ENCODE measurements at places on chromosomes 2 and 18.

DNA sequence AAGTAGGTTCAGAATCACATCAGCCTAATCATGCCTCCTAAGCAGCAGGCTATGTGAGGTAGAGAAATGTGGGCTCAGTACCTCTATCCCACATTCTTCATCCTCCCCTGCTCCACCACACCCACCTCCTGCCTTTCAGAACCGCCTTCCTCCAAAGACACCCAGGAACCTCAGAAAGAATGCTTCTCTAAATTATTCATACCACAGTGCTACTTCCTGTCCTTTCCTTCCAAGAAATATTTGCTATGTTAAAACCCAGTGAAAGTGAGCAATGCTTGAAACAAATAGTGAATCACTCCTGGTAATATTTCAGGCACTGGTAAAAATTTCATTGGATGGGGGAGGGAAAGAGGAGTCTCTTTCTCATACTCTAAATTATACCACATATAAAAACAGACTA is 24.0 kb upstream of the CREB1 start:
- DNase-seq: peak; percentile 79

DNA sequence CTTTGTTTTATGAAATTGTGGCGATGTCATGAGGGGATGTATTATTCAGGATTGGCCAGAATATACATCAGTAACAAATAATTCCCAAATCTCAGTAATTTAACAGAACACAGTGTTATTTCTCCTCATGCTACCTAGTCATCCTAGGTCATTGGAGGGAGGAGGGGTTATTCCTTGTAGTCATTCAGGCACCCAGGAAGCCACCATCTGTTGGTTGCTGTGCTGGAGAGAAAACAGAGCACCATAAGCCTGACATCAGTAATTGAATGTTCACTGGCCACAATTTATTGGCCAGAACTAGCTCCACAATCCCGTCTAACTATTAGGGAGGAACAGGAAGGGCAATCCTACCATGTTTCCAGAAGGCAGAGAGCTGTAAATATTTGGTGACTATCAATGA is 303.5 kb upstream of the CELF4 start:
- no peak for DNase-seq

GRCh38 chr18:43634994-43635393 is 357.7 kb upstream of the SYT4 start:
- DNase-seq: no peak

- DNase-seq: no peak
Measured at GRCh38 chr2:61952288-61952687, 46.8 kb downstream of the COMMD1 start.

DNA sequence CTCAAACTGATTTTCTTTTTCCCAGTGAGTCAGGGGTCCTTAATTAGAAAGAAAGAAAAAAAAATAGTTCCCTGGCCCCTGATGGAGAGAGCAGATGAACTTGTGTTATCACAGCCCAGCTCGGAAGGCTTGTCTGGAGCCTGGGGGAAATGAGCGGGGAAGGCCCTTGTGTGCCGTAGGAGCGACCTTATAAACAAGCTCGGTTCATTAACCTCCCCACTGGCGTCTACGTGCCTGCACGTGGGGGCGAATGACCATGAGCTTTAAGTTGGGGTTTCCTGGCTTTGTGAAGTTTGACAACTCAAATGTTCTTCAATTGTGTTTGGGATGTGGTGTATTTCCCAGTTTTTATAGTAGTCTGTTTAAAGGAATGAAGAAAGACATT is 69.5 kb downstream of the EPAS1 start:
- DNase-seq: no peak

DNA sequence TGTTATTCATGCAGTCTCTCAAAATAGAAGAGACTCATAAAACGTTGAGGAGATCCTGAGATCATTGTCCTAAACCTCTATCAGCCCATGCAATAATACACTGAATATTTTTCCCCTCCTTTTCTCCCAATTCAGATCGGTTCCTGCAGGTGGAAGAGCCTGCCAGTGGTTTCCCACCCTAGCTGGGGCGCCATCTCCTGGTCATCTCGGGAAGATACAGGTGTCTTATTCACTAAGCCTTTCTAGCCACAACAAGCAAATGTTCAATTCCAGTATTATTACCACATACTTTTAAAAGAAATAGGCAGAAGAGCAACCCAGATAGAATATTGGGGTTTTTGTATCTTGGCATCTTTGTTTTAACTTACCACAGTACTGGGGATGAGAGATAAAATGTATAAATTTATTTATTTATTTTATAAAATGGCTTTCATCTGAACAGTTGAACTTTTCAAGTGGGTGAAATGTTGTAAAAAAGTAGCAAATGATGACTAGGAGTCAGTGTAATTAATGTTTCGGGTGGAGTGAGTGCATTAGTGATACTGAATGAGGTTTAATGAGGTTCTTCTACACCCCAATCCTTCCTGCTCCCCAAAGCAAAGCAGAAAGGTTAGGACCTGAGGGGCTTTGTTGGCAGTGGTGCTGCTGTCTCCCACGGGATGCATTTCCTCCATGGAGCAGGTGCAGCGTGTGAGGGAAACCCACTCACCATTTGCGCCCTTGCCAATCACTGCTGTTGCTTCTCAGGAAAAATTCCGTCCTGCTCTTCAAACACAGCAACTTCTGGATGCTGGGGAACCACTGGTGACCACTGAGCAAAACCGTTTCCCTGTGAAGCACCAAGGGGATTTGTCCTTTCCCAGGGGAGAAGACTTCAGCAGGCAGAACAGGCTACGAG is 147.1 kb upstream of the FHL2 start:
- peak; percentile 48 for DNase-seq

DNA sequence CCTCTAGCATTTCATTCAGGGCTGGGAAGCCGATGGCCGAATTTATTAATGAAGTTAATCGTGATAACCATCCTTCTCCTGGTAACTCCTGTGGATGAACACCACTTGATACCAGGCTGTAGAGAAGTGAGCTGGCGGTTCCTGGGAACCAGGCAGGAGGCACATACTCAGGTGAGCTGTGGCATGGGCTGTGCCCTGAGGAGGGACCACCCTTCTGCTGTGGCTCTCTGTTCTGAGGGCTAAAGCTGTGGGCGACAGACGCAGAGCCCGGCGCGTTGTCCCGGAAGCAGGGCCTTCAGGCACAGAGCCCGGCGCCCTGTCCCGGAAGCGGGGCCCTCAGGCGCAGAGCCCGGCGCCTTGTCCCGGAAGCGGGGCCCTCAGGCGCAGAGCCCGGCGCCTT is 462.3 kb upstream of the SALL3 start:
- no peak for DNase-seq

- no peak for DNase-seq
Measured at GRCh38 chr2:234679741-234680687, 183.1 kb upstream of the ARL4C start.

DNA sequence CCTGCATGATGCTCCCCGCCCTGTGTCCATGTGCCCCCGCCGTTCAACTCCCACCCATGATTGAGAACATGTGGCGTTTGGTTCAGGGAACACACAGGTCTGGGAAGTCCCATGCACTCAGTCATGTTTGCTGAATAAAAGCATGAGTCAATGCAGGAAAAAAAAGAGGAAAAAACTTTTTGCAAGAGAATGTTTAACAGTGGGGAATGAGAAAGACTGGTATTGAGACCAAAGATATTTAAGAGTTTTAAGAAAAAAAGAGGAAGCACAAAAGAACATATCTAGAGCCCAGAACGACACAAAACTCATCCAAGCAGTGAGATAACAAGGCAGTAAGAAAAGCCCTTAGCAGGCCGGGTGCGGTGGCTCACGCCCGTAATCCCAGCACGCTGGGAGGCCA is 279.2 kb upstream of the THSD7B start:
- no peak for DNase-seq

- peak; percentile 82 for DNase-seq
Measured at GRCh38 chr2:11691076-11691660, 21.2 kb upstream of the NTSR2 start.

DNA sequence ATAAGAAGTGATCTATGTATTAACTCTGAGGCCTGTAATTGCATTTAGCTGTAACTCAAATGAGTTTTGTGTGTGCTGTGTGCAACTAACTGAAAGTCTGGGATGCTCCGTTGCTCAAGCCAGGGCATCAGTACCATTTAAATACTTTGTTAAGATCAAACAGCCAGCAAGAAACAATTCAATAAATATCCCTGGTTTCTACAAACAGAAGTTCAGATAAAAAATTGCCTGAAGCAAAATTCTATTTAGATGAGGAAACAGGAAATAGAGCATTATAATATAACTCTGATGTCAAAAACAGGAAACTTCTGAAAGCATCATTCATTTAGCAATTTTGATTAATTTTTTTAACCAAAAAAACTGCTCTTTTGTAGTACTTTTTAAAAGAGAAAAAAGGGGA is 18.9 kb upstream of the SLC38A11 start:
- no peak for DNase-seq

GRCh38 chr2:64914735-64915509 is 74.3 kb upstream of the SLC1A4 start:
- DNase-seq: no peak

- no peak for DNase-seq
Measured at GRCh38 chr2:217922101-217923006, 80.4 kb downstream of the TNS1 start.

DNA sequence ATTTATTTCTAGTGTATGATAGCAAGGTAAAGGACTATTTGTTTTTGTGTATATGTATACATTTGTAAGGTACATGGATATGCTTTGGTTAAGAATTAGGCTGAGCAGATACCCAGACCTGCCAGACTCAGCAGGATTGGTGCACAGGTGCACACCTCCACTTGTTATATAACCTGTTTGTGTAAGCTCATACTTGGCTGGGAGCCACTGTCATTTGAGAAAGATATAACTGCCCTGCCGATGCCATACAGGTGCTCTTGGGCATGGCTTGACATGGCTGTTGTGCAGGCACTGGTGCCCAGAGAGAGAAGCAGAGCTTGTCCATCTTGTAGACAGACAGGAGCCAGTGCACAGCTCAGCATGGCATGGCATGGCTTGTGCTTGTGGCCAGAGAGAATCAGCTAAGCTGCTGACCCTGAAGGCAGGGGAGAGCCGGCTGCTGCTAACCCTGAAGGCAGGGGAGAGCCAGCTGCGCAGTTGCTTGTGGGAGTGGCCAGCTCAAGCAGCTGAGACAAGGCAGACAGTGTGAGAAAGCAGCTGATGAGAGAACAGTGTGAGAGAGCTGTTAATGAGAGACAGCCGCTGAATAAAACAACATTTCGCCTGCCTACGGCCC is 136.5 kb downstream of the RNF144A start:
- no peak for DNase-seq

DNA sequence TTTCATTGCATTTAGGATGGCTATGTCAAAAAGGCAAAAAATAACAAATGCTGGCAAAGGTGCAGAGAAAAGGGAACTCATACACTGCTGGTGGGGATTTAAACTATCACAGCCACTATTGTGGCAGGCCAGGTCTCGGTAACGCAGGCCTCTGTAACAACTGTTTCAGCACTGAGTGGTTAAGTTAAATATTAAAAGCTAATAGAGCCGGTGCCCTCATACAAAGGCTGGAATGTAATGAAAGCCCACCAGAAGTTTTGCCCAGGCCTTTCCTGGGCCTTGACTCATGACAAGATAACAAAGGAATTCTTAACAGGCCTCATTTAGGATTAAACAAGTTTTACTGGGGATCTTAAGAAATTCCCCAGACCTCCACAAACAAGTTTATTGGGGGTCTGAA is 10.7 kb downstream of the MERTK start:
- DNase-seq: no peak

DNA sequence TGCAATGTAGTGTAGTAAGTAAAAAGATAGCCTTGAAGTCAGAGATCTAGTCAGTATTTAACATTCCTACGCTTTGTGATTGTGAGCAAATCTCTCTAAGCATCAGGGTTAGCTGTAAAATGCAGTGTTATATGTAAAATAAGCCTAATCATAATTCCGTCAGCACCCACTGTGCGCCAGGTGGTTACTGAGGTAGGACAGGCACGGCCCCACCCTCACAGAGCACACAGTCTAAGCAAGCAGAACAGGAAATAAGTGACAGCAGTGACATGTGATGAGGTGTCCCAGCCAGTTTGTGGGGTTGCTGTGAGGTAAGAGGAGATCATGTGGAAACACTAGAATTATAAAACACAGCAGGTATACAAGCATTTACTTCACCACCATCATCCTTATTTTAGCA is 267.1 kb downstream of the ICOS start:
- no peak for DNase-seq

- peak; percentile 61 for DNase-seq
Measured at GRCh38 chr18:76988031-76988826, 144.4 kb downstream of the MBP start.

DNA sequence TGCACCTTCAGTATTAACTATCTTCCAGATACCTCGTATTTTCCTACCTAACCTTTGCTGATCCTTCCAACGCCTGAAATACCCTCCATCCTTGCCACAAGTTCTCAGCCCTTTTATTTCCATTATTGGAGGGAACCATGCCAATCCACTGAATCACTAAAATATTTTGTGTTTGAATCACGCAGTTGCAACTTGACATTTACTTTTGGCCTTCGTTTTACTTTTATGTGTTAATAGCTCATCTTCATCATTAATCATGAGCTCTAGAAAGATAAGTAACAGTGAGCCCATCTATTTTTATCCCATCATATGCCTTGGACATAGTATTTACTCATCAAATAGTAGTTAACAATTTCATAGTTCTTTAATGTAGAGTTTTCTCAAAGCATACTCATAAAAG is 463.2 kb downstream of the THSD7B start:
- no peak for DNase-seq

GRCh38 chr2:211534632-211535031 is 978.2 kb downstream of the CPS1 start:
- no peak for DNase-seq

- no peak for DNase-seq
Measured at GRCh38 chr2:62229082-62229605, 33.2 kb downstream of the B3GNT2 start.

DNA sequence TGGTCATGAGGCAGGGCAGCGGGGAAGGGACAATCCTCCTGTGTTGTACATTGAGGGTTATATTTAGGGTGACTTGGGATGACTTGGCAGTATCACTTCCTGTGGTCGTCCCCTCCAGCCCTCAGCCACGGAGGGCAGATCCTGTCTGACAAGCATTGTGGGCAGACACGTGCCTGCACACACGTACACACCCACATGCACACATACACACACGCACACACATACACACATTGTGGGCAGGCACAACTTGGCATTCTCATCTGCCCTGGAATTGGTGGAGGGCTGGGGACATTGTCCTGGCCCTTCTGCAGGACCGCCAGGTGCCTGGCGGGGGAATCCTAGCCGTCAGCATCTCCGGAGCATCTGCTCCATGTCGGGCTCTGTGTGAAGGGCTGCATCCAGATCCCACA is 47.6 kb downstream of the ODC1 start:
- DNase-seq: peak; percentile 92

GRCh38 chr2:157894694-157895435 is 18.7 kb upstream of the ACVR1 start:
- DNase-seq: peak; percentile 73

DNA sequence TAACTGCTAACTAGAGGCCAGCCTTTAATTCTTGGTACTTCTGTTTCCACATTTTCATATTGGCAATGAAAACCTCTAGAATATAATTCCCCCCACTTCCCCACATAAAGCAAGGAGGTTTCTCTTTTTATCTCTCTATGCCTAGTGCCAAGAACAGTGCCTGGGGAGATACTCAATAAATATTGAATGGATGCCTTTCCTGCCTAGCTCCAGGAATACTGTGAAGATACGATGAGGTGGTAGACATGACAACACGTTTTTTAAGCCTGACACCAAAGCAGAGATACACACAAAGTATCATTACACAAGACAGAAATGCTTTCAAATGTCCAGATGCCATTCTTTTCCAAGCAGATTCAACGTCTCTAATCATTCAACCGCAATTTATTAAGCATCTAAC is 535.5 kb downstream of the XIRP2 start:
- no peak for DNase-seq

Measured in inflammatory macrophage treated with lipopolysaccharide for 4 hours (primary cell).